ENCODE measurements at places on chromosomes 3 and 15.

DNA sequence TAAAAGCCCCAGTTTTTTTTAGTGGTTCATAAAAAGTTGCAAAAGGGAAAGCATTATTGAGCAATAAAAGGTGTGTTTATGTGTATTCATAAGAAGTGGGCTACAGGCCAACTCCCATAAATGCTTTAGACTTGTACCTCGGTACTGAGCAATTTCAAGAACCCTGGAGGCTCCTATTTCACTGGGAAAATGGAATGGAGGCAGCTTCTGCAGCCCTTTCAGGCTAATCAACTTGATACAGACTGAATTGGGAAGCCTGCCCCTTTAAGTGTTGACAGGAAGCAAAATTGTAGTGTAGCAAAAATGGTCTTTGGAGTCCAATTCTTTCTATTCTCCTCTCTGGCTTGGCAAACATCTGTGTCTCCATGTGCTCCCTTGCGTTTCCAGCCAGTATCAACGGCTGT, 118.8 kb downstream of the ECT2 start:
- DNase-seq, result peak; percentile 68

- DNase-seq, result no peak
Observed at GRCh38 chr3:186772281-186772694, 11.1 kb upstream of the EIF4A2 start.

DNA sequence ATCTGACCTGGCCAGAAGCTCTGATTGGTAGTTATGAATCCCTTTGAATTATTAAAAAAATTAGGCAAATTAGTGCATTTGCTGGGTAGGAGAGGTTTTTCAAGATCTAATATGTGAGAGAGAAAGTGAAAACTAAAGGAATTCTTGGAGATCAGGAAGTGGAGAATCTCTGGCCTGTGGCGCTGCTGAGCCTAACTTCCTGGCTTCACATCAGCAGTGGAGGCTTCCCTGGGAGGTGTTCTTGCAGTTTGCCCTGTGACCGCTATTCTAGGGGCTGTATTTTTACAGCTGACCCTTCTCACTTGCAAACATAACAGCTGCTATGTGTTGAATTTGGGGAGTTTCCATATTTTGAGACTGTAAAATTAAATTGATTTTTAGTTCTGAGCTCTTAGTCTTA, 166.4 kb downstream of the ATG7 start:
- DNase-seq, result no peak

DNA sequence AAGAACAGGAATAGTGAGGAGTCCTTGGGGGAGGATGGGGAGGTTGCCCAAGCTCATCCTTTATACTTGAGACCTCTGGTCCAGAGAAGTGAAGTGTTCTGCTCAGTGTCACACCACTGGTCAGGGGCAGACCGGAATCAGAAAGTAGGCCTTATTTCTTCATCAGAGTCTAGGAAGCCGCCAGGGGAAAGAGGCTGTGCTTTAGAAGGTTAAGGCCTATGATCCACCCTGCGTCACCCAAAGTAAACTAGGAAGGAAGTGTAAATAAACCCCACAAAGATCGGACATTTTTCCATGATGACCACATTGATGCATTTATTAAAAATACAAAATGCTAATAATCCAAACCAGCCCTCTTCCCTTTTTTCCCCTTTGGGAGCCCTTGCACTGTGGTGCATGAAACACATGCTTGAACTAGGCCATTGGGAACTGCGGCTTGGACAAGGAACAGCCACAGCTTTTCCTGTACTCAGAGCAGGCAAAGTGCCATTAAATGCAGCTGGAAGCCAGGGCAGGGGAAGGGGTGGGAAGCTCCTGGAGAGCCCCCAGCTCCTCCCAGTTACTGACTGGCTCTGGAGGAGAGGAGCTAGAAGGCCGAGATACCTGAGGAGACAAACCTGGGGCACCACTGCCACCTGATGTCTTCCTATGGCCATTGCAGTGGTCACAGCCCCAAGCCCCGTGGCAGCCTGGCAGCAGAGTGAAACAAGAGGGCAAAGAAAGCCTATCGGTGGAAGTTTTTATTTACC, 37.0 kb downstream of the CDC25A start:
- DNase-seq, result peak; percentile 90

- DNase-seq, result no peak
Observed at GRCh38 chr3:179687967-179688535, 35.2 kb downstream of the USP13 start.

DNA sequence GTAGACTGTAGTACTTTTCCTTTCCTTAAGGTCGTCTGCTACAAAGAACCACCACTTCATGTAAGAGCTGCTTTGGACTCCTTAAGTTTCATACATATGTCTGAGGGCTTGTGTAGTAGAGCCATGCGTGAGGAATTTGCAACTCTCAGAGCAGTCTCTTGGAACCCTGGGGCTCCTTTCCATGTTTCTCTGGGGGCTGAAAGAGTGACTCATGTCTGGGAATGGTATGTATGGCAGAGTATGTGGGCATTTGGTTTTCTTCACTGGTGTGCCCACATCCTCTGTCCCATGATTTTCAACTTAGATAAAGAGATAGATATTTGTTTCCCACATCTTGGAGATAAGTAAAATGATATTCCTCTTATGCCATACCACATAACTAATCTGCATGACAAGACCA, 20.6 kb upstream of the RBM5 start:
- peak; percentile 66 for DNase-seq

DNA sequence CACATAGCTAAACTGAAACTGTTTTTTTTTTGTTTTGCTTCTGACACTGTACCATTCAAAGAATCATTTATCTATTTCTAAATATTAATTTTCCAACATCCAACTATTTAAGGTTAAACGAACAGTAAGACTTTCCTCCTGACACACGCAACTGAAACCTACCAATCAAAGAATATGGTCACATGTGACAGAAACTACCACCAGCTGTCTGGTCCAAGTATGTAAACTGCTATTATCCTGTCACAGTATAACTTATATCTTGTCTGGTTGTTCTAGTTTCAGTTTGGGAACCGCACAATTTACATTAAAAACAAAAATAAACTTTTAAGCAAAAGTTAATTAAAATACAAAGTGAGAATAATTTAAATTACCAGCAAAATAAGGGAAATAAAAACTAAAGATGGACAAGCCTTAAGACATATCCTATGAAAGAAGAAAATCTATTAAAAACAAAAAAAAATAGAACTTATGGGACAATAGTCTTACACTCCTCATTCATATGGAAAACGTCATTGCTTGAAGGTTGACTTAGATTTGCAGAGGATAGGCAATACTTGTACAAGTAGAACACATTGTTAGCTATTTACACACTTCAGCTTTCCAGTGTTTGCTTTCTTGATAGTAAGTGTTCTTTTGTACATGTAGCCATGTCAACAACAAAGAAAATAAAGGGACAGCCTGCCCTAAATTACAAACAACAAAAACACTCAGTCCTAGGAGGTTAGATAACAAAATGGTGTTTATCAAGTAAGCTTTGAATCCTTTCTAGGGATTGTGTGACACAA, 26.8 kb upstream of the CHRM5 start:
- no peak for DNase-seq

DNA sequence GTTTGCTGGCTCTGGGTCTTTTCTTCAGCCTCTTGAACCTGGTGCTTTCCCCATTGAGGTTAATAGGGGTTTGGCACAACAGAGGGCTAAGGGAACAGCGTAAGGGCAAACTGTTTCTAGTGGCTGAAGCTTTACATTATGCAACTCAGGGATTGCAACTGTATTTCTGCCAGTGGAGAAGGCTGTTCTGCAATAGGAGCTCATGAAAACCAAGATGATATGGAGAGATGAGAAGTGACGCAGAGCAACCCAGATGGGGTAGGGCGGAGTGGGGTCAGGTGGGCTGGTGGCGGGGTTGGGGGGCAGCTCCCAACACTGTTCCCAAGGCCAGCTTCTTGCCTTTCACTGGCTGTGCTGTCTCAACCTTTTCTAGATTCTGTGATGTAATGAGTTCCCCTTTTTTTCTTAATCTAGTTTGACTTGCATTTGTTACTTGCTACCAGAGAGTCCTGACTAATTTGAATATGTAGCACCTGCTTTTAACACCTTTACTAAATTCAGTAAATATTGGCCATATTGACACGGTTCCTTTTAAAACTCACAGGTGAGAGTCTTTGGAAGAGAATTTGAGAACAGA, 7.2 kb downstream of the GXYLT2 start:
- DNase-seq, result no peak

Measured in fibroblast of lung (primary cell).